Stimulated activated CD8-positive, alpha-beta memory T cell treated with anti-CD3 and anti-CD28 coated beads, Interleukin-7, amount 100 ng/mL, for 1 hour (primary cell): ENCODE measurements at places on chromosomes 3 and 15.

GRCh38 chr3:21750080-21750696 lies 822 bp downstream of the ZNF385D start:
- DNase-seq = no peak

- DNase-seq = no peak
These were observed 287.6 kb downstream of the BCHE start for GRCh38 chr3:165549665-165550064.

- DNase-seq = no peak
These were observed 515.2 kb downstream of the RSL24D1 start for GRCh38 chr15:54681584-54681983.

DNA sequence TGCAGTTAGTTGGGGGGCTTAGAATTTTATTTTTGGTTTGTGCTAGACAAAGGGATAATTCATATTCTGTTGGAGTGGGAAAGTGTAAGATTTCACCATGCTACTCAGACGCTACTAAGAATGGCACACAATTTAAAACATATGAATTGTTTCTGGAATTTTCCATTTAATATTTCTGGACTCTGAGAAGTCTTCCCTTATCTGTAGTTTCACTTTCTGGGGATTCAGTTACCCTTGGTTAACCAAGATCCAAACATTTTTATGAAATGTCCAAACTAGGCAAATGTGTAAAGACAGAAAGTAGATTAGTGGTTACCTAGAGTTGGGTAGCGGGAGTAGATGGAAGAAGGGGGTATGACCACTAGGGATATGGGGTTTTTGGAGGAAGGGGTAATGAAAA lies 53.1 kb downstream of the TCF12 start:
- no peak for DNase-seq

DNA sequence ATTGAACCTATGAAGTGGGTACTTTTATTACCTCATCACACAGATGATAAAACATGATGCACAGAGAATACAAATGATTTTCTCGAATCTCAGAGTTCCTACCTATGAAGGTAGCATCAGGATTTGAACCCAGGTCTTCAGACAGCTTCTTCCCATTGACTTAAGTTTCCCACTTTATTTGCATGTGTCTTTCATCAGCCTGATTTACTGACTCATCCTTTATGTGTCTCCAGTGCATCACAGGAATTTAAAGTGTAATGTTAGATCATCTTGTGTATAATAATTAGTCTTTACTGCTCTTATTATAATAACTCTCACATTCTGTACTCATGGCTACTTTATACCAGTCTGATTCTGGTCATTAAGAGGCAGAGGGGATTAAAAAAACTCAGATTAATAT lies 449.4 kb upstream of the SUCLG2 start:
- no peak for DNase-seq

DNA sequence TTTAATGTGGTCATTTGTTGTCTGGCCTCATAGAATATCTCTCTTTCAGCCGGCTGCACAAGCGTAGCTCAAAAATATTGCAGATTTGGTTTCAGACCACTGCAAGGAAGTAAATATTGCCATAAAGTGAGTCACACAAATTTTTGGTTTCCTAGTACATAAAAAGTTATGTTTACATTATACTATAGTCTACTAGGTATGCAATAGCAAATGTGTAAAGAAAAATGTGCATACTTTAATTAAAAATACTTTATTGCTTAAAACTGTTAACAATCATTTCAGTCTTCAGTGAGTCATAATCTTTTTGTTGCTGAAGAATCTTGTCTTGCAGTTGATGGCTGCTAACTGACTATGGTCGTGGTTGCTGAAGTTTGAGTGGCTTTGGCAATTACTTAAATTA lies 425.1 kb upstream of the ROBO1 start:
- DNase-seq = no peak

- DNase-seq = no peak
These were observed 175.4 kb upstream of the GBE1 start for GRCh38 chr3:81936817-81937216.

DNA sequence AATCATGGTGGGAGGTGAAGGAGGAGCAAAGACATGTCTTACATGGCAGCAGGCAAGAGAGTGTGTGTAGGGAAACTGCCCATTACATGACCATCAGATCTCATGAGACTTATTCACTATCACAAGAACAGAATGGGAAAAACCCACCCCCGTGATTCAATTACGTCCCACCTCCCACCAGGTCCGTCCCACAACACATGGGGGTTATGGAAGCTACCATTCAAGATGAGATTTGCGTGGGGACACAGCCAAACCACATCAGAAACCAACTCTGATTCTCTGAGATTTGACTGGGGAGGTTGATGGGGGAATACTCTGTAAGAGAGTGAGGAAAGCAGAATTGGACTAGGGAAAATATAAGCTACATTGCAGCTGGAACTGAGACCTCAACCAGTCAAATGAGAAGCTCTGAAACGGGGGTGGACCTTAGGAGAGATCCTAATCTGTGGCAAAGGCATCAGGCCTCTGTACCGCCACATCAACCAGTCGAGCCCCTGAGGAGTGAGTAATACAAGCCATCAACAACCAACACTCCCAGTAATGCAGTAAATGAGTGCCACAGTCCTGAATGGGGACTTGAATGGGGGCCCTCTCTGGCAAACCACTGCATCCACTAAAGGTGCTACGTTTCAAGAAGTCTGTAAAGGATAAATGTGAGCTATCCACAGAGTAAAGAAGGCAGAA lies 207.9 kb upstream of the GADL1 start:
- DNase-seq = no peak

- no peak for DNase-seq
These were observed 180.6 kb downstream of the IL5RA start for GRCh38 chr3:2929574-2929973.
